ENCODE measurements at places on chromosomes 12 and 14.

GRCh38 chr12:127115468-127116035, 1151.4 kb upstream of the TMEM132C start:
- DNase-seq = no peak

DNA sequence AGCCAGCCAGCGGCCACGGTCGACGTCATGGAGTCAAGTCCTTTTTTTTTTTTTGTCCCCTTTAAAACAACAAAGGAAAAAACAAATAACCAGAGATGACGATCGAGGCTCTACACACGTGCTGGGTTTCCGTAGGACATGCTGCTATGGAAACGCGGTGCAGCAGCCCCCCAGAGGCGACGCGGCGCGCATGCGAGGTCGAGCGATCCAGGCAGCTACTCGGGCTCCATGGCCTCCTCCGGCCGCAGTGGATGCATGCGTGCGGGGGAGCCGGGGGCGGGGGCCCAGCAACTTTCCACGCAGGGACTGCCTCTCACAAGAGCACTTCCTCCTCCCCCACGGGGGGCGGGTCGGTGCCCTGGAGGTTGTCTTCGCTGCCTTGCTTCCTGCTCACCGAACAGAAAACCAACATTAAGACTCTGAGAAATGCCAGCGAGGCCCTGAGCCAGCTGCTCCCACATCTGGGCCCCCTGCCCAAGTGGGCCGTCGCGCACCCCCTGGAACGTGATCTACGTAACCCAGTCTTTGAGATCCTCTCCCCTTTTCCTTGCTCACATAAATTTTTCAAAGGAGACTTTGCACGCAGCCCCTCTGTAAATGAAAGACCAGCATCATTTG, 30.7 kb downstream of the P2RX4 start:
- peak; percentile 75 for DNase-seq

DNA sequence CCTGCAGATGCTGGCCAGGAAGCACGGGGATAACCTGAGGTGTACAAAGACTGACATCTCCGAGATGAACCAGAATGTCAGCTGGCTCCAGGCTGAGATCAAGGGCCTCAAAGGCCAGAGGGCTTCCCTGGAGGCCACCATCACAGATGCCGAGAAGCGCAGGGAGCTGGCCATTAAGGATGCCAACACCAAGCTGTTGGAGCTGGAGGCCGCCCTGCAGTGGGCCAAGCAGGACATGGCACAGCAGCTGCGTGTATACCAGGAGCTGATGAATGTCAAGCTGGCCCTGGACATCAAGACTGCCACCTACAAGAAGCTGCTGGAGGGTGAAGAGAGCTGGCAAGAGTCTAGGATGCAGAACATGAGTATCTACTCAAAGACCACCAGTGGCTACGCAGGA, 380.0 kb upstream of the USP15 start:
- no peak for DNase-seq

GRCh38 chr14:54584097-54584496, 17.2 kb downstream of the SAMD4A start:
- DNase-seq = no peak

- no peak for DNase-seq
These were observed 107.1 kb downstream of the TMTC2 start for GRCh38 chr12:82793751-82794281.

- no peak for DNase-seq
These were observed 200.7 kb downstream of the SLC2A13 start for GRCh38 chr12:39905152-39905551.

DNA sequence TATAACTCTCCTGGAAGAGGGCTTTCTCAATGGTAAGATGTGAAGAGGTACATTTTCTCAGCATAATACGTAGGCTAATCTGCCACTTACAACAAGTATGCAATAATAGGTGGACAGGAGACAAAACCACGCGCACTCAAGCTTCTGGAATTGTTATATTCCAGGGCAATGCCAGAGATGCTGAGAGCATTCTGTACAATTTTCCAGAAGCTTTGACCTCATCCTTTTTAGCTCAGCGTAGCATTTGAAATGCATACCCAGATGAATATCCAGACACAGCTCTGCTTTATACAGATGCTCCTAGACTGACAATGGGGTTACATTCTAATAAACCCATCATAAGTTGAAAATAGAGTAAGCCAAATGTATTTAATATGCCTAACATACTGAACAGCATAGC, 1492.4 kb upstream of the FLRT2 start:
- DNase-seq = no peak

DNA sequence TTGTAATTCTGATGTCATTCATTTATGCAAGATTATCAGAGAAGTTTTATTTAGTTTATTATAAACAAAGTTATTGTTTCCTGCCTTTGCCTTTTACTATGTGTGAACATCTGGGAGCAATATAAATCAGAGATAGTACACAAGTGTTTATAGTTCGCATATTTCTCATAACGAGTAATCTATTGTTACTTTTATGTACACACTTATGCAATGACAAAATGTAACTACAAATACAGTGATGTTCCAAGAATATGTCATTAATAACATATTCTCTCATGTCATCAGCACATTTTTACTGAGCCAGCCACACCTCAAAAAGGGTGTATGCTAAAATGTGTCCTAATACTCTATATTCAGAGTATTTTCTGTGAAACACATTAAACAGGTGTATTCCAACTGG, 243.2 kb downstream of the ALX1 start:
- DNase-seq = no peak

DNA sequence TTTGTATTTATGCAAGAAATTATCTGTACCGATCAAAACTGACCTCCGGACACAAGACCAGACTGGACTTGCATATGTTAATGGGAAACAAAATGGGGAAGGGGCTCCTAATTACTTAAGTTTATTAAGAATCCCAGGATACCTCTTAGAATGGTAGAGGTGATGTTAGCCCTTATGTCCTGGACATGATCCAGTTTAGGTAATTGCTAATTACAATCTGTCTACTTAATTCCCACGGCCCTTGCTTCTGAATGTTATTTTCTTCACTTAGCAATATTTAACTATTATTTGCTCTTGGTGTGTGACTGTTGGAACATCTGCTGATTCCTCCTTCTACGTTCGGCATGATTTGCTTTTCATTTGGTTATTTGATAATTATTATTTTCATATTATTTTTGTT, 644.0 kb downstream of the DIO2 start:
- no peak for DNase-seq

DNA sequence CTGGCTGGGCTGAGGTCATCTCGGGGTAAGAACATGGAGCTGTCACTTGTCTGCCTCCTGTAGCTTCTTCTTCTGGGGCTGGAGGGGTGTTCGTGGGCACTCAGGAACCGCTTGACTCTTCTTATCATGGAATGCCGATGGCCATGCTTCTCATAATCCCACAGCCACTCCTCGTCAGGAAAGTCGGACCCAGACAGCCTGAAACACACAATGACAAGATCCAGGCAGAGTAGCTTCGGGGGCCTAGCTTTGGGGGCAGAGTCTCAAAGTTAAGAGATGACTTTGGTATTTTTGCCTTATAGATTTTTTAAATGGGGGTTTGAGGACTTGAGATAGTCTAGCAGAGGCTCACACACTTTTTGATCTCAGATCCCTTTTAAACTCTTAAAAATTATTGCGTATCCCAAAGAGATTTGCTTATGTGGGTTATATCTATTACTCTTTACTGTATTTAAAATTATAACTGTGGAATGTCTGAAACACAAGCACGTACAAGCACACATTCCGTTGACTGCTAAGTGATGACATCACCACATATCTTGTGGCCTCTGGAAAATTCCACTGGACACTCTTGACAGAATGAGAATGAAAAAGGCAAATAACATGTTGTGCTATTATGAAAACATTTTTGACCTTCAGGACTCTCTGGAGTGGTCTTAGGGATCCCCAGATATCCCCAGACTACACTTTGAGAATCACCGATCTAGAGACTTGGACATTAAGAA, 43.3 kb downstream of the BEST3 start:
- DNase-seq = no peak

GRCh38 chr12:6215932-6216494, 15.8 kb downstream of the CD9 start:
- no peak for DNase-seq

DNA sequence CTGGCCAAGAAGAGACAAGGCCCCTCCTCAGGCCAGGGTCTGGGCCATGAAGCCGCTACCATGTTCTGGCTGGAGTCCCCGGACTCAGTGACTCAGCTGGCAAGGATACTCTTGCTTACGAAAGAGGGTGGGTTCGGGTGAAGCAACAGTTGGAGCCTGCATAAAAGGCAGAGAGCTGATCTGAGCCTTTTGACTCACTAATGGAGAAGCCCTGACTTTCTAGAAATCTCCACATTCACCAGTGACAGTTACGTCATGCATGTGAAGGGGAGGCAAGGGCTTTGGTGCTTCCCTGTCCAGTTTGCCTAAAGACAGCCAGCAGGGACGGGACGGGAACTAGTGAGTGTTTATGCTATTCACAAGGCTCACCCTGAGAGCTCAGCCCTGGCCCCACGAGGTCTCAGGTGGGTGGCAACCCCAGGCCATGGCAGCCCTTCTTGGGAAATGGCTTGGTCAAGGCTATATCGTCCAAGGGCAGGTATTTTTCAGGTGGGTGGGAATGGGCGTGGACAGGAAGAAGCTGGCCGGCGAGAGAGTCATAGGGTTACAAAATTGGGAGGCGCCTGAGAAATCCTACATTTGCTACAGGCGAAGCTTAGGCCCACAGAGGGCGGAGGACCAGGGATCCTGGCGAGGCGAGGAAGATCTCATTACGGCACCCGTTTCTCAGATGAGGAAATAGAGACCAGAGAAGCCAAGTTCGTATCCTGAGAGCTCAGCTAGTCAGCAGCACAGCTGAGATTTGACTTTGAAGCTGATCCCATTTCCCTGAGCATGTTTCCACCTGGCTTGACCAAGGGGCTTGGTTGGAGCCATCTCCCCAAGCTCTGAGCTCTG, 314.6 kb downstream of the BCL11B start:
- no peak for DNase-seq

DNA sequence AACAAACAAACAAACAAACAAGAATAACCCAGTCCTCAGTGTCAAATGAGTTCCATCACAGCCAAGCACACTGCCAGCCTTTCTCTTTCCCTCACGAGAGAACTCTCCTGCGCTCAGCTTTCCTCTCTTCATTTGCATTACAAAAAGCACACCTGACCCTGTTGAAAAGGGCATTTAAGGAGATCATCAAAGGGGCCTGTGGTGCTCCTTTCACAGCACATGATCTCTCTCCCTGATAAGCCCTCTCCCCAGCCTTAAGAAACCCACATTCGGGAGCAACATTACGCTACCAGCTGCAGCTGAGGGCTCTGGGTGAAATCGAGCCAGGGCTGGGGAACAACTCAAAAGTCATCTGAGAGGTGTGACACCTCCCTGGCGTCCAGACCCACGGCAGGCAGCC, 165.6 kb upstream of the TMCC3 start:
- no peak for DNase-seq

- no peak for DNase-seq
These were observed 134.7 kb downstream of the FGD4 start for GRCh38 chr12:32533971-32534590.

GRCh38 chr12:67710582-67710981, 62.0 kb downstream of the DYRK2 start:
- DNase-seq = no peak

DNA sequence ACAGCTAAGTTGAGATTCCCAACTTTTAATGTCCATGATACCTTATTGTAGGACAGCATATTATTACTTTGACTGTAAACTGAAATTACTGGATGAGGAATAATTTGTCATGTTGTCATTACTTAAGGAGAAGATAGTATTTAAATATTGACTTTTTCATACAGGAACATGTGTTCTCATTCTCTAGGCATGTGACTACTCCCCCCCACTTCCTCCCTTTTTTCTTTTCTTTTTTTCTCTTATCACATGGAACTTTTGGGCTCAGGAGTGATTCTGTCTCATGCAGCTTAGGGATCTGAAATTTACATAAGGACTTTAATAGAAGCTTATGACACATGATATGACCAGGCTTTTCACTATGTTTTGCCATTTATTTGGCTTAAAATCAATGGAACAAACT, 127.7 kb upstream of the SLCO1C1 start:
- no peak for DNase-seq

DNA sequence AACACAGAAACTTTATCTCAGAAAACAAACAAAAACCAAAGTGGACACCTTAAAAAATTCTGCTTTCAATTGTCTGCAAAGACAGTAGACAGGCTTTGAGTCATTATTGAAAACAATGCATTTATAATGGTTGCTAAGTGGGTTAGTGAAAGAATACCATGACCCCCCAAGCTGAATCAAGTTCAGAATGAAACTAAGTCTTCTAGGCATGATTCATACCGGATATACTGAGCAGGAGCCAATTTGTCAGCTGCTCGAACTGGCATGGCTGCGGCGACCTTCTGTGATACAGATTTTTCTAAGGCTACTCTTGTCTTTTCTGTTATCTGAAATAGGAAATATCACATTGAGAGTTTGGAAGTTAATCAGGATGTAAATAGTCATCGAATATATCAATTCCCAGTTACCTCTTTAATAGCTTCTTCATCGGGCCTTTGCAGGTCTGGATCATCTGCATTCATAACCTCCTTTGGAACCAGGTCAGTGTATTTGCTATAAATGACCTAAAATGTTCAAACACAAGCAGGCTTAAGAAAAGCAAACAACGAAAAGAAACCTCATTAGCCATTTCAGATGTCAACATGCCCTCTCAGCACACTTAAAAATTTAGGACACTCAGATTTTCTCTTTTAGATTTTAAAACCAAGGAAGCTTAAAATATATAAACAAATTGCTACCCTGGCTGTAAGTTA, 22.3 kb downstream of the SNW1 start:
- DNase-seq = no peak

DNA sequence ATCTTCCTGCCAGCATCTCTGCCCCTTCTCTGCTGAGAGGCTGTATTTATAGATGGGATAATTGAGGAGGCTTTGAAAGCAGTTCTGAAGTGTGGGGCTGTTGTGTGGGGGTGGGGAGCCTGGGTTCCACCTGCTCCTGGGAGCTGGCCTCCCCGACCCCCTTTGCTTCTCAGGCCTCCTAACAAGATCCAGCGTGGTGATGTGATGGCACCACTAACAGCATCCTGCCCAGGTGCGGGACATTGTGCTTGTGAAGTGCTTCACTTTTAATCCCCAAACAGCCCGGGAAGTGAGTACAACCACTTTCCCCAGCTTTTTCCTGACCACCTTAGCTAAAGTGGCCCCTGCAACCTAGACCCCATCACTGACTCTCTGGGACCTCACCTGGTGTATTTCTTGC, 95.1 kb upstream of the NRXN3 start:
- no peak for DNase-seq

GRCh38 chr14:52063052-52063462, 5.8 kb downstream of the NID2 start:
- no peak for DNase-seq

- DNase-seq = no peak
These were observed 344.2 kb downstream of the ATP23 start for GRCh38 chr12:58285551-58285950.

DNA sequence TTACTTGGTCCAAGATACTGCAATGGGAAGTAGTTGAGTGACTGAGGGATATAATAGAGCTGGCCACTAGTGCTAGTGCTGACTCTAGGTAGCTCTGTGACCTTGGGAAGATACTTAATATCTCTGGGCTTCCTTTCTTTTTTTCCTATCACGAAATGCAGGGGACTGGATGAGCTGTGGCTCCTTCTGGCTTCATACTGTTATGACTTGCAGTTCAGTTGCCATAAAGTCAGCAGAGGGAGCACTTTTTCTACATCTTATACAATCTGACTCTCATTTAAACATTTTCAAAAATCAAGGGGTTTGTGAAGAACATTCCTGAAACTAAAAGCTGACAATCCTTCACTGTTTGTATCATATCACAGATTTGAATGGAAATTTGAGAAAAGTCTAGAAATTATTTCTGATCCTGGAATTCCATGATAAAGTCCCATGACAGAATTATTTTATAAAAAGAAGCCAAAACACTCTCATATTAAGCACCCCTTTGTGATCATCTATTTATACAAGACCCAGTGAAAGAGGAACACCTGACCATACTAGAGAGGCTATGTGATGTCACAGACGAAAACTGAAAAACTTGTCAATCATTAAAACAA, 5.3 kb downstream of the BHLHE41 start:
- no peak for DNase-seq

Measured in stimulated activated CD4-positive, alpha-beta T cell treated with anti-CD3 and anti-CD28 coated beads, Interleukin-12 subunit alpha, Interleukin-12 subunit beta, amount 100 ng/mL, for 4 hours (primary cell).